Activated T-helper 1 cell treated with anti-CD3 and anti-CD28 coated beads, Interleukin-12 subunit alpha, Interleukin-12 subunit beta, Interleukin-2, Interleukin-4 antibody, amounts not matched to agents 30 ng/mL and 10 ng/mL and 1 ng/mL, durations not matched to agents 14 hours and 24 hours and 36 hours (primary cell): ENCODE measurements at places on chromosomes 4 and X. TPM values are rescaled to one million over a fixed set of nuclear protein-coding genes. Genes with fewer than 3 reads are reported as not detected.

DNA sequence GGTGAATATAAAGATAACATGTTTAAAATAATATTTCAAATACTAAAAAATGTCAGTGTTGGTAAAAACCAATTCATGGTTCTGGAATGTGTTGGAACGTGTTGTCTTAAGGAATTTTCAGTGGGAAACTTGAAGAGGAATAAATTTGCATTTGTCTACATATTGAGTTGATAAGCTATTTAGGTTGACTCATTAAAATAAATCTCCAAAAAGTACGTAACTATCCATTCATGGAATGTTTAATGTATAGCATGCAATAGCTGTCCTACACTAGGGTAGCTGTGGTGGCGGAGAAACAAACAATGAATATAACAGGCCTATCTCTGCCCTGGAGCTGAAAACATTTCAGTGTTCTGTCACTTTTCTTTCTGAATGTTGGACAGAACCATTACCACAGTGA lies 20.3 kb downstream of the SHISA3 start:
- no peak for DNase-seq

The CENPE gene
- 18.7 and 22.6 TPM in 2 replicates for total RNA-seq

- no peak for DNase-seq
Observed at GRCh38 chr4:23237771-23238170, 545.0 kb downstream of the GBA3 start.

DNA sequence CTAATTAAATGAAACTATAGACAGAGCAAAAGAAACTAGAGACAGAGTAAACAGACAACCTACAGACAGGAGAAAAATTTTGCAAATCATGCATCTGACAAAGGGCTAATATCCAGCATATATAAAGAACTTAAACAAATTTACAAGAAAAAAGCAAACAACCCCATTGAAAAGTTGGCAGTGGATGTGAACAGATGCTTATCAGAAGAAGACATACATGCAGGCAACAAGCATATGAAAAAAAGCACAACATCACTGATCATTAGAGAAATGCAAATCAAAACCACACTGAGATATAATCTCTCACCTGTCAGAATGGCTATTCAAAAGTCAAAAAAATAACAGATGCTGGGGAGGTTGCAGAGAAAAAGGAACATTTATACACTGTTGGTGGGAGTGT lies 14.8 kb downstream of the ZNF280C start:
- DNase-seq = no peak

GRCh38 chr4:26912069-26912468 lies 51.4 kb downstream of the STIM2 start:
- no peak for DNase-seq

The TLL1 gene
- not detected in 2 replicates for total RNA-seq

DNA sequence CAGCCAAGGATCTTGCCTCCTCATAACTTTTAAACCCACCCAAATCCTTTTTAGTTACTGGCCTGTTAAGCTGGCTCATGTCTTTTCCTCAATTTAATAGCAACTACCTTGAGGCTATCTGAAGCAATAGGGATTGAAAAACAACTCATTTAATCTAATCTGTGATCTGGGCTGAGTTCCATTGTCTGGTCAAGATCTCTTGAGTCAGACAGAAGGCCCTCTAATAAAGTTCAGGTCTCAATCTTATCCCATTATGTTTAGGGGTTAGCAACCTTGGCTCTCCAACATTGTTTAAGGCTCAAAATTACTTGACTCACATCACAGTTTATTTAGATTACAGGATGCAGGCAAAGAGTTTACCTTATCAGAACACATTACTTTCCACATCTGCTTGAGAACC lies 436.1 kb downstream of the ANKRD50 start:
- DNase-seq = no peak

The KLHL13 gene
- 0.20 TPM in 1 of 2 replicates, not detected in the other for total RNA-seq
